ENCODE measurements at places on chromosomes 7 and 10. TPM values are rescaled to one million over a fixed set of nuclear protein-coding genes. Genes with fewer than 3 reads are reported as not detected.

GRCh38 chr10:128161031-128161430 lies 34.8 kb upstream of the MKI67 start:
- H3K4me3 ChIP-seq, result no peak overlapping the region
- DNase-seq, result no peak
- no peaks in the 10 kb centered on the region for H3K27me3 ChIP-seq
- no peaks in the 10 kb centered on the region for H3K36me3 ChIP-seq
- no peak overlapping the region for H3K27ac ChIP-seq
- peaks cover 31% of the 10 kb centered on the region for H3K4me1 ChIP-seq

- H3K27ac ChIP-seq, result peak overlapping the region; percentile 77
- DNase-seq, result no peak
- H3K36me3 ChIP-seq, result no peaks in the 10 kb centered on the region
- peaks cover 68% of the 10 kb centered on the region for H3K4me1 ChIP-seq
Measured at GRCh38 chr10:34702093-34702937, 112.8 kb downstream of the PARD3 start.

GRCh38 chr7:117759950-117760640 lies 113.1 kb downstream of the CTTNBP2 start:
- H3K4me1 ChIP-seq, result no peaks in the 10 kb centered on the region
- H3K27me3 ChIP-seq, result no peaks in the 10 kb centered on the region
- DNase-seq, result no peak
- H3K36me3 ChIP-seq, result peaks cover 32% of the 10 kb centered on the region

The NUTM2B gene
- 0.20 TPM for total RNA-seq

The LIPK gene
- total RNA-seq, result not detected

DNA sequence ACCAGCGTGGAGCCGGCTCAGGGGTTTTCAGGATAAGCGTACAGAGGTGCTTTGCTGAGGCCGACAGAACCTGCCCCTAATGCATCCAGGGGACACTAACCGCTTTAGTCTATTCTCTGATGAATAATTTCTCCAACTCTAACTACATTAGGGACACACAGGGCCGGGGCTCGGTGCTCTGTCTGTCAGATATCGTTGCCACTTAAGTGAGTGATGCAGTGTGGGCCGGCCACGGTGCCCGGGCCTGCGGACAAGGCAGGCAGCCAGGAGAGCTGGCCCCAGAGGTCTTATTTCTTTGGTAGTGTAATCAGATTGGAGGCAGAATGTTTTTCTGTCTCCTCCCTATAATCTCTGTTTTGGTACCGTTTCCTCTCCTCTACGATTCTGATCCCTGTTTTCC lies 62.7 kb downstream of the ADRA2A start:
- no peak overlapping the region for H3K27ac ChIP-seq
- no peak overlapping the region for H3K4me3 ChIP-seq
- H3K27me3 ChIP-seq, result peaks cover 9% of the 10 kb centered on the region
- no peak for DNase-seq
- H3K4me1 ChIP-seq, result peaks cover 51% of the 10 kb centered on the region

GRCh38 chr7:12357508-12357907 lies 46.2 kb downstream of the VWDE start:
- no peaks in the 10 kb centered on the region for H3K4me1 ChIP-seq
- H3K36me3 ChIP-seq, result peaks cover 62% of the 10 kb centered on the region
- no peaks in the 10 kb centered on the region for H3K27me3 ChIP-seq
- H3K4me3 ChIP-seq, result no peak overlapping the region
- DNase-seq, result no peak

The CEP55 gene
- total RNA-seq, result 15.8 TPM

The CADPS2 gene
- 11.5 TPM for total RNA-seq

DNA sequence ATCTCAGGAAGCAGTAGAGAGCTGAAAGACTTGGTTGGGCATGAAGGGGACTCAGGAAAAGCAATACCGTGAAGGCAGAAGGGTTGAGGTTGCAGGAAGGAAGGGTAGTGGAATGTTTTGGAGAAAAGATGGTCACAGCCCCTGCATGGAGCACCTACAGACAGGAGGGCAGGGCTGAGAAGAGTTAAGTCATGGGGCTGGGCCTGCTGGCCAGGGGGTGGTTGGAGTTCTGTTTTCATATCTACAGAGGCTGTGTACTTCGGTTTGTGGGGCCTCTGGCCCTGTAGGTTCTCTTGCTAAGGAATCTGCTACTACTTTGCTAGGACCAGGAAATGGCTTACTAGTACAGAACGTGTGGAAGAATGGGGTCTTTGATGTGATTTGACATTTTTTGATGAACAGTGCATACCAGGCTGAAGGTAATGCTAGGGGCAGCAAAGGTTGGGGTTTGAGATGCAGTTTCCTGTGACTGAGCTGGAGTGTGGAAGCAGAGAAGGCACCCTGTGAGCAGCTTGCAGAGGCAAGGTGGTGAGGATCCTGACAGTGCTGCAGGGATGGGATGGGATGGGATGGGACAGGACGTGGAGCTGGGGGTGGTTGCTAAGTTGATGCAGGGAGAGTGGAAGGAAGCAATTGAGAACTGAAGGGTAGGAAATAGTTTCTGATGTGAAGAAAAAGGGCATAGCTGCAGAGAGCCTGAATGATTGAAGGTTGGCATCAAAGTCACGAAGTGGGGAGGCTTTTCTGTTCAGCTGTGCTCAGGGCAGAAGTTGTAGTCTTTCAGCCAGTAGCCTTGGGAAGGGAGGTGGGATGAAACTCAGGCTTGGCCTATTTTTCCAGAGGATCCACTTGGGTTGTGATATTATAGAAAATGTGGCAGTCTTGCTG lies 7.8 kb downstream of the RPS24 start:
- H3K27ac ChIP-seq, result peak overlapping the region; percentile 95
- peaks cover 79% of the 10 kb centered on the region for H3K4me1 ChIP-seq
- H3K27me3 ChIP-seq, result no peaks in the 10 kb centered on the region
- H3K36me3 ChIP-seq, result peaks cover 66% of the 10 kb centered on the region

Data from WTC11 (cell line).